ENCODE measurements at places on chromosomes 5 and 9.

DNA sequence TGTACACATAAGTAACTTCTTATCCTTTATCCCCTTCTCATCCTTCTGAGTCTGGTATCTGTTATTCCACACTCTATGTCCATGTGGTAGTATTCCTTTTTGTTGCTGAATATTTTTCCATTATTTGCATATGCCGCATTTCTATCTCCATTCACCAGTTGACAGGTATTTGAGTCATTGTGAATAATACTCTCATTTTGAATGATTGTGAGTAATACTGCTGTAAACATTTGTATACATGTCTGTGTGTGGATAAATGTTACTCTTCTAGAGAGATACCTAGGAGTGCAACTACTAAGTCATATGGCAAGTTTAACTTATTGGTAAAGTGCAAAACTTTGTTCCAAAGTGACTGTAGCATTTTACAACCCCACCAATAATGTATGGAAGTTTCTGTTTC lies 15.6 kb downstream of the RIC1 start:
- no peak for DNase-seq

- DNase-seq = no peak
Measured at GRCh38 chr5:119291877-119292276, 63.9 kb upstream of the TNFAIP8 start.

DNA sequence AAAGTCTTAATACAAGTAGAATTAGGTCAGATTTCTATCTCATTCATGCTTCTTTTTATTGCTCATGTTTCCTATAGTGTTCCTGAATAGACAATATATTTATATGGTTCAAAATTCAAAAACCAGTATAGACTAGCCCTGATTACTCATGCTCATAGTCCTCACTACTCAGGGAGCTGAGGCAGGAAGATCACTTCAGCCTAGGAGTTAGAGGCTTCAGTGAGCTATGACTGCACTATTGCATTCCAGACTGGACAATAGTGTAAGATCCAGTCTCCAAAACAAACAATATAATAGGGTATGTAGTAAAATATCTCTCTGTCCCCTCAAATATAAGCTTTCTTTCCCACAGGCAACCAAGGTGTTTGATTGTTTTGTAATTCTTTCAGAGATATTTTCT lies 2.4 kb downstream of the ANKRD31 start:
- DNase-seq = no peak

- no peak for DNase-seq
Measured at GRCh38 chr9:82616545-82616944, 446.4 kb downstream of the RASEF start.

GRCh38 chr9:91486699-91487497 lies 63.3 kb upstream of the NFIL3 start:
- no peak for DNase-seq

DNA sequence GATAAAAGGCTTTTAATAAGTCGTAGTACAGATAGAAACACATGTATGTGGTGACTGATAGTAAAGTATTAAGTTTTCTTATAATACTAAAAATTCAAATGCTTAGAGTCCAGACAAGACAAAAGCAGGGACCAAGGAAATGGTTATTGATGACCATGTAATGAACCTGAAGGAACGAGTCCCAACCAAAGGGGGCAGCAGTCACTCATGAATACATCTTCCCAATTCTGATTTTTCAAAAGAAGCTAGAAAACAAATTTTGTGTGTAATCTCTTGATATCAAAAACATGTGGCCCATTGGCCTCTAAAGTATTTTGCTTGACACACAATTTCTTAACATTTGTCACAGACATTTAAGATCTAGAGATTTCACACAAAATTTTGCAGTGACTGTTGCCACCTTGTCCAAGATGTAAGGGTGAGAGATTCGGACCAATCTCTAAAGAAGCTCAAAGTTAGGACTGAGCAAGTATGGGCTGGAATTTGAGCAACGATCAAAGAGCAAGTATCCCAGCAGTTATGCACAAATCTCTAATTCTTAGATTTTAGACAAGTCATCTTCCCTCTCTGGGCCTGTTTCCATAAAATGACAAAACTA lies 66.8 kb downstream of the ARL15 start:
- peak; percentile 35 for DNase-seq

DNA sequence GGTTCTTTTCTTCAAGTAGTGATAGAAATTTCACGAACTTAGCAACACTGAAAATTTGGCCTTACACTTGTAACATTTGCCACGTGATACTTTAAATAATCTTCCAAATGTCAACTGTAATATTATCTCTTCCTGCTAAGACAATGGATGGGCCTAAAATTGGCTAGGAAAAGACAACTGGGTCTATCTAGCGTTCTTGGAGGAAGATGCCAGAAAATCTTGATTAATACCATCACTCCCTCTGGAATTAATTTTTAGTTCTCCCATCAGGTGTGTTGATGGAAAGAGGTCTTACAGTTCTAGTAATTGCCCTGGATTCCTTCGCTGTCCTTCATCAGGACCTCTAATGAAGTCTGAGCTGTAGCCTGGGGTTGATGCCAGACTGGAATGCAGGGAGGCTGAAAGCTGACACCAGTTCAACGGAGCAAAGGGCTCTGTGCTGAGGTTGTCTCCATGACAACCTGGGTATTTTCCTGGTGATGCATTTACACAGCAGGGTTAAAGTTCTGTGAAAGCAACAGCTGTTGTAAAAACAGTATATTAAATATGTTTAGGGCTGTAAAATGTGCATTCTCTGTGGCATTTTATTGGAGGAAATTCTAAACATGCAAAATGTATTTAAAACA lies 92.3 kb downstream of the GAS1 start:
- DNase-seq = peak; percentile 81

- DNase-seq = no peak
Measured at GRCh38 chr9:95494022-95494415, 22.8 kb downstream of the PTCH1 start.

GRCh38 chr5:126673477-126673876 lies 72.7 kb downstream of the PHAX start:
- no peak for DNase-seq

Data from iPS-NIHi11 (cell line).